ENCODE measurements at places on chromosomes 12 and 14.

- DNase-seq: no peak
Measured at GRCh38 chr12:11171969-11172675, 1.1 kb downstream of the SMIM10L1 start.

- no peak for DNase-seq
Measured at GRCh38 chr14:87002776-87003175, 990.2 kb downstream of the GALC start.

- DNase-seq: no peak
Measured at GRCh38 chr14:100278702-100279101, 27.5 kb downstream of the SLC25A29 start.

- DNase-seq: no peak
Measured at GRCh38 chr14:59407246-59408010, 57.8 kb downstream of the GPR135 start.

DNA sequence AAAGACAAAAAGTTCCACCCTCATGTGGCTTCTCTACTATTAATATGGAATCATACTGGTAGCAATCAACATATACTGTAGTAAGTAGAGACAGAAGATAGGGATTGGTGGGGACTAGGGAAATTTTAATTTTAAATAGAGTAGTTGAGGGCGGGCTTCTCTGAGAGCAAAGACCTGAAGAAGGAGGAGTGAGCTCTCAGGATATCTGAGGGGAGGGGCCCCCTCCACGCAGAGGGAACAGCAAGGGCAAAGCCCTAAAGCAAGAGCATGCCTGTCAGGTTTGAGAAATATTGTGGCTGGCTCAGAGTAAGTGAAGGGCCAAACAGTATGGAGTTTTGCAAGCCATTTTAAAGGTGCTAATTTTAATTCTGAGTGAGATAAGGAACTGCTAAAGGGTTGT lies 64.3 kb downstream of the PCNX1 start:
- no peak for DNase-seq

DNA sequence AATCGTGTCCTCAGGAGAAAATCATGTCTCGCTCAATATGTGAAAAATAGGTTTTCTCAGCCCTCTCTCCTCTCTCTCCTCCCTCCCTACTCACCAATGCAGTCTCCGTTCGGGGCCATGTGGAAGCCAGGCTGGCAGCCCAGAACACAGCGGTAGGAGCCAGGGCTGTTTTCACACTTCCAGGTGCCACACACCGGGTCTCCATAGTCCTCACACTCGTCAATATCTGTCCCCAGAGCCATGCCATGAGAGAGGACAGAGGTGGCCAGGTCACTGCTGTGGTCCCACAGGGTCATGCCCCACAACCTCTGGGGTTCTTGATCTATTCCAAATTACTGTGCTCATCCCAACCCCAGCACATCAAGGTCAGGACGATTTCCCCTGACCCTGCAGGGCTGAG lies 13.5 kb downstream of the ISCA2 start:
- no peak for DNase-seq

GRCh38 chr14:66507181-66507721 lies 696 bp upstream of the GPHN start:
- no peak for DNase-seq

Measured in effector CD4-positive, alpha-beta T cell (primary cell).